Right hindlimb (tissue), 1 donor: ENCODE measurements at places on chromosomes 3 and 15.

GRCh38 chr3:19476281-19476680 is 328.0 kb downstream of the KCNH8 start:
- DNase-seq = no peak

DNA sequence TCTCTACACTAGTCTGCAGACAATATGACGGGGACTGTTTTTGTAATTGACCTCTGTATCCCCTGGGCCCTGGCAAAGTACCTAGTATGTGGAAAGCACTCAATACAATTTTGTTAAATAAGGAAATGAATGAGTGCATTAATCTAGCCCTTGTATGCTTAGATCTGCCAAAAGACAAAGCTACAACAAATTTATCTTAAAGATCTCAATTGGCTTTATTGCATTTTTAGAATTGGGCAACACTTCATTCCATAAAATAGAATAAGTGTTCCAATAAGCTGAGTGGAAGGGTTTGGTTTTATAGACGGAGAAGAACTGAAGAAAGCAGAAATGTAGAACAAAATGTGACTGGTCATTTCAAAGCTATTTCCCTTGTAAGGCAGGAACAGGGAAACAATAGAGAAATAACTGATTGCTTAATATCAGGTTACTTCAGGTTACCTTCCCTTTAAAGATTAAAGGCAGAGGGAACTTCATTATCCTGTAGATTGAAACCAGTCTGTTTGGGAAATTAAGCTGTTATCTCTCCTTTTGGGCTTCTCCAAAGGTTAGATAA is 108.3 kb upstream of the MME start:
- DNase-seq = no peak

GRCh38 chr15:74992619-74993018 is 2.7 kb upstream of the SCAMP5 start:
- no peak for DNase-seq

- no peak for DNase-seq
These were observed 11.7 kb upstream of the ZNF280D start for GRCh38 chr15:56744701-56745683.

DNA sequence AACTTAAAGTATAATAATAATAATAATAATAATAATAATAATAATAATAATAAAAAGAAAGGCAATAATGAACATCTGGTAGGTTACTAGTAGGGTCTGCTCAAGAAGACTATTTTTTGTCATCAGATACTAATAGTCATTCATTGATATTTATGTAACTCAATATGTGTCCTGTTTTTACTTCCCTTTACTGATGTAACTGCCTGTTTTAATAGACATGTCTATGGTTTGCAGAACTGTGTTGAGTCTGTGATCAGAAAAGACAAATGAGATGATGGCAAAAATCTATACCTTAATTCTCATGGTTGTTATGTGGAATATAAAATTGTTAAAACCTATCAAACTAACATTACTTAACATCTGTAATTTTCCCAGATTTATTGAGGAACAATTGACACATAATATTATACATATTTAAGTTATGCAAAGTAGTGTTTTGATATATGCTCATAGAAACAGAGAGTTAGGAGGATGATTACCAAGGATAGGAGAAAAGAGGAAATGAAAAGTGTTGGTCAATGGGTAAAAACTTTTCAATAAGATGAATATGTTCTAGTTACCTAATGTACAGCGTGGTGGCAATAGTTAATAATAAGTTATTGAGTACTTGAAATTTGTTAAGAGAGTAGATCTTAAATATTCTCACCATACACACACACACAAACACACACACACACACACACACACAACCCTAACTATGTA is 699.4 kb downstream of the ZPLD1 start:
- no peak for DNase-seq
